Kasumi-1 (cell line): ENCODE measurements at places on chromosomes 7 and 10.

GRCh38 chr10:35498693-35499092, 106.4 kb upstream of the GJD4 start:
- no peak for DNase-seq

DNA sequence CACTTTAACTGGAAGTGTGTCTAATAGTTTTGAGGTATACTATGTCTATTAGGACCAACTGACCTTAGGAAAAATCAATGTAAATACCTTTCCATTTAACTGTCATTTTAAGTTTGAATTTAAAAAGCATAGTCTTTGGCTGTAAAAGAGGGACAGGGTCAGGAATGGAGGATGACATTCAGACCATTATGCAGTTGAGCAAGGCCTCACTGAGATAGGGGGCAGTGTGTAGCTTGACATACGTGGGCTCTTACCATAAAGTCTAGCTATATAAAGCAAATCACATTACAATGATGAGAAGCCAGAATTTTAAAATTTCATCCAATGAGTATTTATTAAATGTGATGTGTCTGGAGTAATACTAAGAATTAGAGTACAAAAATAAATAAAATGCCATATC, 17.9 kb downstream of the PALS2 start:
- no peak for DNase-seq

DNA sequence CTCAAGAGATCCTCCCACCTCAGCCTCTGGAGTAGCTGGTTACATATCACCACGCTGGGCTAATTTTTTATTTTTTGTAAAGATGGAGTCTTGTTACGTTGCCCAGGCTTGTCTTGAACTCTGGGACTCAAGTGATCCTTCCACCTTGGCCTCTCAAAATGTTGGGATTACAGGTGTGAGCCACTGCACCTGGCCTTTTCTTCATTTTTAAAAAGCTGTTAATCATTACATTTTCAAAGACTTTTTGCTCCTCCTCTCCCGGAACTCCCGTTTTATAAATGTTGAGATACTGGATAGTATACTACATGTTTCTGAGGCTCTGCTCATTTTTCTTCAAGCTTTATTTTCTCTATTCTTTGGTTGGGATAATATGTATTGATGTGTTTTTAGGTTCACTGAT, 16.4 kb downstream of the AOAH start:
- DNase-seq, result no peak

- DNase-seq, result no peak
These were observed 76.1 kb downstream of the CREB3L2 start for GRCh38 chr7:137925754-137926153.

- DNase-seq, result no peak
These were observed 38.2 kb downstream of the CDH23 start for GRCh38 chr10:71434760-71435394.

DNA sequence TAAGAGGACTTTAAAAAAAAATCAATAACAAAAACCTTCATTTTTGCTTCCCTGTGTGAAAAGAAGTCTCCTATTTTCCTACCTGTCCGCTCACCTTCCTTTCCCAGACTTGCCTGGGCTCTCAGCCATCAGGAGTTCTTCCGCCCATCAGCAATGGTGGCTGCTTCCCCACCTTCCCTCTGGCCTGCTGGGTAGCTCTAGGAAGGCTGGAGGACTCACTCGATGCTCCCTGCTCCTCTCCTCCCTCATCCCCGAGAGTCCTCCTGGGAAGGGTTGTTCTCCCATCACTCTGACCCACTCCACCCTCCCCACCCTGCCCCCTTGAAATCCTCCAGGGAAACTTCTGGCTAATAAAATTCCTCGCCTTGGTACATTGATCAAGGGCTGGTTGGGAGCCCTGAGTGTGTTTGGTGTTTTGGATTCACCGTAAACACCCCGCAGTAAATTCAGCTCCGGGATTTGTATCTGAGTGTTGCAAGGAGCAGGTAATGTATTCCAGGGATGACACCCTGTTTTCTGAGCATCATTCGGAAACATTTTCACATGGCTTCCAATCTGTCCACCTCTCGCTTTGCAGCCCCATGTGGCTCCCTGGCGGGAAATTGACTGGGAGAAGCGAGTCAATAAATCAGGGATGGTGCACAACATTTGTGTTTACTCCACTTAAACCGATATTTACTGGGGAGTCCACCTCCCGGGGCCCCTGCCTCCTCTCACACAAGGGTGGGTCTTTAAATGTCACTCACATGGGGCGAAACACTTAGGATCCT, 126.4 kb upstream of the SDK1 start:
- DNase-seq, result no peak

DNA sequence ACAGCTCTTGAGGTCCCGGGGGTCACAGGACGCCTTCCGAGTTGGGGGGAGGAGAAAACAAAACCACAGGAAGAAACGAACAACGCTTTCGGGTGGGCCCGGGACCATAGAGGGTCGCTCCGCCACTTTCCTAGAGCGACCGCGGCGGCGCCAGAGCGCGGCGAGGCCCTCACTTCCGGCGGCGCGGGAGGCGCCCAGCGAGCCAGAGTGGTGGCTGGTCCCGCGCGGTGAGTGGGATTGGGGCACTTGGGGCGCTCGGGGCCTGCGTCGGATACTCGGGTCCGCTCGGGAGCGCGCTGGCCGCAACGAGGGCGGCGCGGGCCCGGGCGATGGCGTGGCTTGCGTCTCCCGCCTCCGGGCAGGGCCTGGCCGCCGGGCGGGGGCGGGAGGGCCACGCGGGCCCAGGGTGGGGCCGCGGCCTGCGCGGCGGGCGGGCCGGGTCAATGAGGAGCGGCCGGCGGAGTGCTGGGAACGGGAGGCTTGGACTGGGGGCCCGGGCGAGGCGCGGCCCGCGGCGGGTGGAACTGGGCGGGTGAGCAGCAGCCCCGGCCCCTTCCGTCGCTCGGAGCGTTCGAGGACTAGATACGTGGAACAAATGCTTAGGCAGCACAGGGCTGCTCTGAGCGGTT, at the start of gene ZNF22:
Gene ZNF22 (plus strand): TSS at position 172 of the 629 bp plus-strand sequence. CDS start 2,446 bp downstream, outside the sequence.
- peak; percentile 86 for DNase-seq

- DNase-seq, result no peak
These were observed 748.7 kb upstream of the GALNT17 start for GRCh38 chr7:70383066-70383782.

GRCh38 chr7:111677848-111678247, 115.6 kb upstream of the IMMP2L start:
- DNase-seq, result no peak

DNA sequence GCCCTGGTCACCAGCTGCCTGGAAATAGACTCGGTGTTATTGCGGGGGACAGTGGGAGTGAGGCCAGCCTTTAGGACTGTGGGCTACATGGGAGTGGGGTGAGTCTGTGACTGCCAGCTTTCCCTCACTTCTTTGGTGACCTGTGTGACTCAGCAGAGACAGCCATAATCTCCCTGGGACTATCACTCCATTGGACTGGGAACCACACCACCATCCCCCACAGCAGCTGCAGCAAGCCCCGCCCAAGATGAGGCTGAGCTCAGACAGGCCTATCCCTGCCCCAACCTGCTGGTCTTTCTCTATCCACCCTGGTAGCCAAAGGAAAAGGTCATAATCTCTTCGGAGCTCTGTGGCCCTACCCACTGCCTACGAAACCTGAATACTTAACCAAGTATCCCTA, 263.2 kb downstream of the FZD1 start:
- no peak for DNase-seq

DNA sequence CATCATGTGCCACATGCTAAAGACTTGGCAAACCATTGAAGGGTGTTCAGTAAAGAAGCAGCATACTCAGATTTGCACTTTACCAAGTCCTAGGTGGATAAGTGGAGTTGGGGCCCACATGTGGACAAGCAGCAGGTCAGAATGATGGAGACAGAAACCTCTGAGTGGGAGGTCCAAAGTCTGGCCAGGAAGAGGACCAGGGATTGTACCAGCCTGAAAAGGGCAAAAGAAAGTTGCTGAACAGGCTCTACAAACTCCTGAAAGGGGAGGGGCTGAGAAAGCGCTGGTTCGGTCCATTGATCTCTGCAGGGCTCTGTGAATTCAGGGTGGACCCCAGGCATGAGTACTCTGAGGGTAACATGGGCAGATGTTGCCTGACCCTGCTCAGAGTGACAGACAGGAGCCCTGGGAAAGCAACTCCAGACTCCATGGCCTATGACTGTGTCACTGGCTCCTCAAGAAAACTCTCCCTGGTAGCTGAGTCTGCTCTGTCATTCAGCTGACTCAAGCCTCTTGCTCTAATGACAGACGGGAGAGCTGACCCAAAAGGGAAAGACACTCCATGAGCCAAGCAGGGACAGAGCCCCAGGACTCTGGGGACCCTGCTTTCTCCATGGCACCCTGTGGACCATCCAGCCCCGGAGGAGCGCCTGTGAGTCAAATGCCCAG, 68.5 kb downstream of the TBXAS1 start:
- no peak for DNase-seq

DNA sequence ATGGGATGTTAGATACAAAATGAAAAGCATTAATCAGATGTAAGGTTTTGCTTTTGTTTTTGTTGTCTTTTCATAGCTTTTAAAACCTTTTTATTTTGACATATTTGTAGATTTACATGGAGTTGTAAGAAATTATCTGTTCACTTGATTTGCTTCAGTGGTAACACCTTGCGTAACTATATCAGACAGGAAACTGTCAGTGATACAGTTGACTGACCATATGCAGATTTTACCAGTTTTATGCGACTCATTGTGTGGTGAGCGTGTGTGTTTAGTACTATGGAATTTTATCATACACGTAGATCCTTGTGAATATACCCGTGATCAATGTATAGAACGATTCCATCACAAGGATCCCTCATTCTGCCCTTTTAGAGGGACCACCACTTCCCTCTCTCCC, 701.4 kb downstream of the SUGCT start:
- no peak for DNase-seq

DNA sequence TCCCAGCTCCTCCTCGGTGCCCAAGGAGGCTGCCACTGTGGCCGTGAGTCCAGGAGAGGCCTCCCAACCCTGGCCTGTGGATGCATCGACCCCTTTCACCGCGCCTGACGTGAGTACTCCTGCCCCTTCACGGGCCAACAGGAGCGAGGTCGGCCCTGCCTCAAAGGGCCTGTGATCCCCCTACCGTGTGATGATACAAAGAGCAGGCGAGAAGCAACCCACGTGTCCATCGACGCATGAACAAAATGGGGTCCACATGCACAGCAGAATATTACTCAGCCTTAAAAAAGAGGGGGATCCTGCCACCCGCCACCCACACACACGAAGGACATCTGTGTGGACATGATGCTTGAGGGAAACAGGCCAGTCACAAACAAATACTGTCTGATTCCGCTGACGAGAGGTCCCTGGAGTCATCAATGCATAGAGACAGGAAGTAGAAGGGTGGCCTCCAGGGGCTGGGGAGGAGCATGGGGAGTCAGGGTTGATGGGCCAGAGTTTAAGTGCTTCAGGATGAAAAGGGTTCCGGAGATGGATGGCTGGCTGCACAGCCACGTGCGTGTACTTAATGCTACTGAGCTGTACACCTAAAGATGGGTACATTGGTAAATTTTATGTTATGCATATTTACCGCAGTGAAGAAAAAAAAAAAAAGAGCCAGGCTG, 151.9 kb downstream of the PRKAG2 start:
- DNase-seq, result no peak

GRCh38 chr7:88306590-88307048, at the start of gene STEAP4:
STEAP4 (minus strand) TSS chr7:88306894; CDS start chr7:88284269, 22,625 bp downstream.
- DNase-seq, result peak; percentile 81

DNA sequence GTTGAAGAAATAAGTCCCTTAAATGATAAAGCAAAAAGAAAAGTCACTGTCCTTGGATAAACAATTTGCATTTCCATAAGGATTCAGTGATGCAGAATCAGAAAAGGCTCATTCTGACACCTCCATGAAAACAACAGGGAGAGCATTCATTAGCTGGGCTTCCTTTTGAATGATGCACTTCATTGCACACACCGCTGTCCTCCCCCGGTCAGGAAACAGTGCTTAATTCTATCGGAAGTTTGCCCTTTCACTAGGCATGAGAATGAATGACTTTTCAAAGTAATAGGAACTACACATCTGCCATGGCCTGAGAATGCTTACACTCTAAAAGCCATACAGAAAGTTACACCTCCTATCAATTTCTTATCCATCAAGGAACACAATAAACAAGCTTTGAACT, 4.2 kb downstream of the PCDH15 start:
- DNase-seq, result no peak

- no peak for DNase-seq
These were observed 14.1 kb upstream of the BTBD16 start for GRCh38 chr10:122257041-122257440.

GRCh38 chr7:23476286-23477156, 6.2 kb upstream of the IGF2BP3 start:
- DNase-seq, result no peak

DNA sequence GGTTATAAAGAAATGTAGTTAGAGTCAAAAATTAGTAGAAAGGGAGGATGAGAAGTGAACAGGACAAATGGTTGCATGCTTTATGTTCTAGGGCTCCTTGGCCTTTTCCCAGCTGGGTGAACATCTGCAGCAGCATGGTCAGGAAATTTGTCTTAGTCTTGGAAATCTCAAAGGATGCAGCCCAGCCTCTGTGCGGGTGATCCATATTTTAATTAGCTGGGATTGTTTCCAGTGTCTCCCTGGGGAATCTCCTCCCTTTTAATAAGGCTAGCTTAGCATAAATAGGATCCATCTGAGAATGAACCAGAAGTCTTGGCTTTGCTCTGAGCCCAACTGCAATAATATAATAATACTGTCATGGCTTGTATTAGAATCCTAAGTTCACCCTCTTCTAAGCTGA, 198.3 kb downstream of the PRKG1 start:
- no peak for DNase-seq

DNA sequence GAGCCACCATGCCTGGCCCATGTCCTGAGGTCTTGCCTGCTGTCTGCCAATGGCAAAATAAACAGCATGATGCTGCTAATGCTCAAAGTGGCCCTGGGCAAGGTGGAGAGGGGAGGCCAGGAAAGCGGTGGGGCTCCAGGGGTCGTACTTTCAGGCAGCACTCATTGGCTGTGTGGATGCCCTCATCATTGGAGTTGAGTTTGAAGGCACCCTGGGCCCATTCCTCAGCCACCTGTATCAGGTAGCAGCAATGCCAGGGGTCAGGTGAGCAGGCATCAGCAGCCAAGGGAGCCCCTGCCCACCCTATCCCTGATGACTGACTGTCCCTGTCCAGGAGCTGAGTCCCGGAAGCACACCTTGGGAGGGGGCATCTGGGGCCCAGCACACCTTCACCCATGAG, 902.5 kb upstream of the ZNF722 start:
- DNase-seq, result no peak

DNA sequence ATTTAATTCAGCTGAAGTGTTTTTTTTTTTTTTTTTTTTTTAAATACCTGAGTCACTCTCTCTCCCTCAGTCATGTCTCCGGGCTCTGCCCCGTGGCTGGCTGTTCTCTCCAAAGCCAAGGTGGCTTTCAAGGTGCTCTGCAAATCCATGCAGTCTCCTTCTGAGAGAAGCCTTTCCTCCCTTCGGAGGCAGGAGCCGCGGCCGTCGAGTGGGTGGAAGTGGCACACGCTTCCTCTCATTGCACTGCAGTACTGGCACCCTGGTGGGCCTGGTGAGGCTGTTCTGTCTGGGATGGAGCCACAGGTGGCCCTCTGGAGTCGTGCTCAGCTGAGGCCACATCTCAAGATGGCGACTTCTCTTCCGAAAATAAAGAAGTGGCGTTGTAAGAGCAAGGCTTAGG, 221.8 kb downstream of the GLRX3 start:
- DNase-seq, result no peak

GRCh38 chr7:30937416-30937815, 25.8 kb downstream of the AQP1 start:
- DNase-seq, result no peak

- DNase-seq, result no peak
These were observed 11.0 kb downstream of the MPP7 start for GRCh38 chr10:28291881-28292297.

GRCh38 chr10:73287441-73287840, 35.0 kb upstream of the MRPS16 start:
- DNase-seq, result peak; percentile 68

GRCh38 chr7:16649196-16649595, 3.2 kb downstream of the BZW2 start:
- DNase-seq, result no peak
